ENCODE measurements at places on chromosomes 12 and 14.

- no peak for DNase-seq
Measured at GRCh38 chr12:107423531-107423930, 262.1 kb upstream of the PWP1 start.

GRCh38 chr14:63493246-63493645 lies 49.9 kb downstream of the PPP2R5E start:
- DNase-seq: no peak

- no peak for DNase-seq
Measured at GRCh38 chr12:47022296-47022695, 57.1 kb upstream of the PCED1B start.

- DNase-seq: no peak
Measured at GRCh38 chr14:91098591-91098990, 15.3 kb upstream of the DGLUCY start.
